ENCODE measurements at places on chromosomes 5 and 9.

- DNase-seq = no peak
Measured at GRCh38 chr5:64269164-64269563, 103.5 kb downstream of the RNF180 start.

DNA sequence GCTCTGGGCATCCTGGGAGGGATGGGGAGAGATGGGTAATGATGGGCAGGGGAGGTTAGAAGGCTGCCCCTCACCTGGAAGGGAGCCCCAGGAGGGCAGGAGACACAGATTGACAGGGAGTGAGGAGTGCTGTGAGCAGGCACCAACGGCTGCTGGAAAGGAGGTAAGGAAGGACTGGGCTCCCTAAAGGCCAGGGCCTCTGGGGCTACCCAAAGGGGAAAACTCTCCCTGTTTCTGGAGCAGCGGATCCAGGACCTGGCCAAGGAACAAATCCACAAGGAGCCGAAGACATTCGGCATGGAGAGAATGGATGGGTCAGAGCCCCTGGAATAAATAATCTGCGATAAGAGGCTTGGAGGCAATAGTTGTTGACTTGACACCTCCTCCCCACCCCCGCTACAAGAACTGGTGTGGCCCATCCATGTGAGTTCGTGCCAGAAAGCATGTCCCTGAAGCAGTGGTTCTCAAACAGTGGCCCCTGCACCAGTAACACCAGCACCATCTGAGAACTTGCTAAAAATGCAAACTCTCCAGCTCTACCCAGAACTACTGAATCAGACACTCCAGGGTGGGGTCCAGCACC, 208.3 kb downstream of the GABBR2 start:
- no peak for DNase-seq

DNA sequence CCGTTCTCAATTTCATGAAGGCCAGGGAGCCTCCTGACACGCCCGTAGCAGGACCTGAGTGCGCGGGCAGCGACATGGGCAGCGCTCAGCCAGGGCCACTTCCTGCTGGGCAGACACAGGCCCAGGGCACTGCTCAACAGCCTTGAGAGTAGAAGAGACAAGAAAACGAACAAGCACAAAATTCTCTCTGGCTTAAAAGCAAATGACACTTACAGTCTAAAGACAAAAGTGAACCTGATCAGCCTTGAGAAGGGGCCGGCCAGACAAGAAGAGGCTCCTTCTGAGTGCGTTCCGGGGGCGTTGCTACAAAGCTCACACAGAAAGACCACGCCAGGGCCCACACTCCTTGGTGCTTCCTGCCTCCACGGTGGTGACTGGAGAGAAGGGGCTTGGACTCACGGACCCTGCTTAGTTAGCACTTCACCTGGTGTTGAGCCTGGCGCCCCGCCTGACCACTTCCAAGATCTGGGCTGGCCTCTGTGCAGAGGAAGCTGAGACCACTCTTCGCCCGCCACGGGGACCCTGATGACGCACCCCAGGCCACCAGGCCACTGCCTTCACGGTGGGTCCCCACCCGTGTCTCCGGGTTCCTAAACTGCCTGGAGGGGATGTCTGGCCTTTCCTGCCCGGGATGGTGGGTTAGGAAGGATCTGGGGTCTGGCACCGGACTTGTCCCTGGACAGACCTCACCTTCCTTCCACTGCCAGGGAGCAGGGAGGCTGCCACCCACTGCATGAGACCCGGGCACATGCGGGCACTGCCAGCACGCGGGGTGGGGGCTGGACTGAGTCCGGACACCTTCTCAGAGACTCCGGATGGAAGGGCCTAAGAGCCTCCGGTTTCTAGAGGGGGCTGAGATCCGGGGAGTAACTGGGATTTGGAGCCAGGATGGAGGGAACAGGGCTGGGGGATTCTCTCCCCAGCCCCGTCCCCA, 1.3 kb downstream of the SLC12A7 start:
- DNase-seq = no peak

DNA sequence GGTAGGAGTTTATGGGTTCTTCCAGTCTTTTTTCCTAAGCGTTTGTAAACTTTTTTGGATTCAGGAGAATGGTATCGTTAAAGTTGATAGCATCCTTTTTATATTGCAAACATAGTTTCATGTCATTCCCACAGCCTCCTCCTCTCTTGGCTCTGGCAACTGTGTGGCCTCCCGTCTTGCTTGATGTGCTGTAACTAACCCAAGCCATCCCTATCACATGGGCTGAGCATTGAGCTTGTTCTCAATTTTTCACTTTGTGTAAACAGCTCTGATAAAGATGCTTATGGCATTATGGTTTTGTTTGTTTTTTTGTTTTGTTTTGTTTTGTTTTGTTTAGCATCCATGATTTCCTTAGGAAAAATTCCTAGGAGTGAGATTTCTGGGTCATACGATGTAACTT, 4.6 kb downstream of the STKLD1 start:
- DNase-seq = no peak

DNA sequence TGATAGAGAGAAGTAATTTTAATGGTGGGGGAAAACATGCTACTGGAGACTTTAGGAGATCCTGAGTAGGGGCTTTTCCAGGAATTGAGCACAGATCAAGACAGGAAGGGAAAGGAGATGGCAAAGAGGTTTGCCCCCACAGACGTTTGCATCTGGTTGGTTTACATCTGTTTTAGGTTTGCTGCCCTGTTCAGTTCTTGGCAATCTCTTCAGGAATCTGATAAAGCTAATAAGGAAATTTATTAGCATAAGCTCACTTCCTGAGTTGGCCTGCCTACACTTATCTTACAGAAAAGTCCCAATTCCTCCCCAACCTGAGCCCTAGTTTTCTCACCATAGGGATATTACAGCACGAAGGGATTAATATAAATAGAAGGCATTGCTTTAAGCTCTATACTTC, 3.4 kb upstream of the CFAP95 start:
- no peak for DNase-seq

DNA sequence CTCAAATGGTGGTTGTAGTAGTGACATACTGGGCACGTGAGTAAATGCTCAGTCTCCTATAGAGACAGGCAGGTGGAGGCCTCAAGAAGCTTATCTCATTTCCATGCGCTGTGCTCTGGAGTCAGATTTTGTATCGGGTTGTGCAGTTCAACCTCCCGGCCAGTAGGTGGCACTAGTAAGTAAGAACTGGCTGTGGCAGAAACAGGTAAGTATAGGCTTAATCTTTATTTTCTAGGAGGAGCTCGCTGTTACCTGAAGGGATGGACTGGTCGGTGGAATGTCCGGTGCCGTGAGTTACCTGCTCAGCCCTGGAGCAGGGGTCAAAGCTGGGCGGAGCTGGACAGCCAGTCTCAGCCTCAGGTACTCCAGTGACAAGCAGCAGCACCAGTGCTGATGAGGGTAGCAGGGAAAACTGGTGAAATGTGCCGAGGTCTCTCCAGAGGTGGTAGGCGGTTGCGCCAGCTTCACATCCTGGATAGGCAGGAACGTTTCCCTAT, 880.1 kb upstream of the SEMA6A start:
- DNase-seq = peak; percentile 13

DNA sequence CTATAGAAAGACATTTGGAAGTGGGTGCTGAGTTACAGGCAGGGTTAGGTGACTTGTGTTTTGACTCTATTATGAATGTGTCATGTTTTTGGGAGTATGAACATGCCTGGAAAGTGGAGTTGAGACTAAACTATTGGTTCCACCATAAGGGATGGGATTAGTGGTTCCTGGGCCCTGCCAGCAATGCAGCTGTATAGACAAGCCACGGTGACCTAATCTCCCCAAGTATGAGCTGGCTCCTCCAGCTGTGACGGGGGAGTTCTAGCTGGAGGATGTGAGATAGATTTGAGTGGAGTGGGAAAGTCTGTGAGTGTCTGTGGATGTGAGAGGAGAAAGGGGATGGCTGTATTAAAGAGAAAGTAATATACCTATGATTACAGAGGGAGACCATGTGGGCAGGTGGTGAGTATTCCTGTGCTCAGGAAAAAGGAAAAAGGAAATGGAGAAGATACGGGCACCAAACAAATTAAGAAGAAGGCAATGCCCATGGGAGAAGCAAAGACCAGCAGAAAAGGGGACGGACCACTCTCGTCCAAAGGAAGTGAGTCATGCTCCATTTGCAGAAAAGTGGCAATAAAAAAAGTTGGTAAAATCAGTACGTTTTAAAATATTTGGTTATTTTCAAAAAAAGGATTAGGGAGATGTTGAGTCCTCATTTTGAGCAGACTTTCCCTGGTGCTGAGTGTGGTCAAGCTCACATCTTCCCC, 48.3 kb upstream of the ICE1 start:
- no peak for DNase-seq

GRCh38 chr5:157286761-157287211, 20.9 kb downstream of the CYFIP2 start:
- no peak for DNase-seq

GRCh38 chr9:134930398-134930797, 12.7 kb upstream of the FCN1 start:
- no peak for DNase-seq

- DNase-seq = no peak
Measured at GRCh38 chr5:168317096-168317520, 25.7 kb downstream of the WWC1 start.

DNA sequence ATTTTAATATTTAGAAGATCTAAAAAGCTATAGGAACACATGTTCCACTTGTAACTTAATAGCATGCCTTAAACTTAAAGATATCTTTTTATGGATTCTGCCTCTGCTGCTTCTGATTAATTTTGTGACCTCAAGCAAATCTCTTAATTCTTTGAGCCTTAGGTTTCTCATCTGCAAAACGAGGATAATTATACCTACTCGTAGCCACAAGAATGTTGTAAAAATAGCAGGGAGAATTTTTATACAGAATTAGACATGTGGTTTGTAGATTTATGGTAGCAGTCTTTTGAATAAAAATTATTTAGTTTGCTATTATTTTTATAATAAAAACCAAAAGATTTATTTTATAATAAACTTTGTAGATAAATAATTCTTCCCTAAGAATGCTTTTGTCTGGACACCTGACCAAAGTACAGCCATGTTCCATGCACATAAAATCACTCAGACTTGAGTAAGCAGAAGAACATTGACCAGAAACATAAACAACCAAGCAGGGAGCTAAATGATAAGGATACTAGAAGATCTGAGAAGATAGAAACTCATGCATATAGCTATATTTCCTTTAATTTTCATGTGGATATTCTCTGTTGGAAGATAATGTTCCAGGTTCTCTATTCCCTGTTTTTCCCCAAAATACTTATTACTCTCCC, 18.5 kb downstream of the C9orf85 start:
- DNase-seq = no peak

- no peak for DNase-seq
Measured at GRCh38 chr5:167208911-167209310, 1082.5 kb upstream of the WWC1 start.

DNA sequence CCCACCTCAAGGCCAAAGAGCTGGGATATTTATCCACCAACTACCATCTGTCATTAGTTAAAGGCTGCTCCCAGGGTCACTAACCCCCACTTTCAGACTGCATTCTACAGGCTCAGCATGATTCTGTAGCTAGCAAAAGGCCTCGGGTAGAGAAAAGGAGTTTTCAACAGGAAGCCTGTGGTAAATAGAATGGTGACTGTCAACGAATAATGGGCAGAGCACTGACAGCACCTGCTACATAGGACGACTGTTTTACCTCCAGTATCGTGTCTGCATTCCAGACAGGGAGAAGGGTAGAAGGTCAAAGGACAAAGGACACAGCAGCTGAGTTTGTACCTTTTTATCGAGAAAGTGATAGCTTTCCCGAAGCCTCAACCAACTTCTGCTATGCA, 20.3 kb downstream of the MFAP3 start:
- no peak for DNase-seq

- no peak for DNase-seq
Measured at GRCh38 chr9:132837501-132838286, 40.4 kb downstream of the AK8 start.

- DNase-seq = no peak
Measured at GRCh38 chr5:63053019-63053638, 474.5 kb downstream of the LRRC70 start.

GRCh38 chr5:79417495-79417894, 96.4 kb downstream of the HOMER1 start:
- DNase-seq = no peak

DNA sequence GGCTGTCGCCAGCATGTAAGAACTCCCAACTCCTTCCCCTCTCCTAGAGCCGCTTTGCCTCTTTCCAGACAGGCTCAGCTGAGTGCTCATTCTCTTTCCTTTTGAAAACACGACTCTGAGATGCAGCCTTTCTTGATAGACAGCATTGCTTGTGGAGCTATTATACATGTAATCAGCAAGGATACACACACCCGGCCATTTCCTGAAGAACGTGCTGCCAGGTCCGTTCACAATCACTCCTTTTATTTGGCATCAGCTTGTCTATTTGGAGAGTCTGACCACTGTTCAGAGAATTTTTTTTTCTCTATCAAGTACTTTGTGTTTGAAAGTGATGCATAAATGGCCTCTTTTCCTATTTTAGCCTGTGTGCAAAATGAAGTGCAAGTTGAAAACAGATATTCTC, 328.7 kb downstream of the MARCHF11 start:
- no peak for DNase-seq

GRCh38 chr5:151383011-151383410, 35.7 kb upstream of the SLC36A2 start:
- no peak for DNase-seq

- DNase-seq = no peak
Measured at GRCh38 chr9:124602632-124603031, 95.4 kb upstream of the NR5A1 start.

DNA sequence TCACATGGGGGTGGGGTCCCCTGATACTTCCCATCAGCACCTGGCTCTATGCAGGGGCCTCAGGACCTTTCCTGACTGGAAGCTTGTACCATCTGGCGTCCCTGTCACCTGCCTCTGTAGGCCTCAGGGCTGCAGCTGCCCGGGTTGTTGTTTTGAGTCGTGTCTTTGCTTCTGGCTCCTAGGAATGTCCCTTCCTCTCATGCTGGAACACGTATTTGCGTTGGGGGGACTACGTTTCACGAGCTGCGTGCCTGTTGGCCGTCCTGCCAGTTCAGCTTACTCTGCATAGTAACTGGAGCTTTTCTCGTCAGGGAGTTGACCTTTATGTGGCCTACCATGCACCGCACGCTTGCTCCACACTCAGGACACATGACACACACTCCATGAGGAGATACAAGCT, 54.9 kb upstream of the IRX4 start:
- DNase-seq = no peak
